ENCODE measurements at places on chromosomes 13 and 19.
A peak's percentile ranks its signal among the peaks of the same experiment; 100 is the strongest.

- no peak for DNase-seq
These were observed 347.8 kb downstream of the MZT1 start for GRCh38 chr13:72379581-72379980.

- no peak for DNase-seq
These were observed 36.1 kb upstream of the EIF3G start for GRCh38 chr19:10155839-10156238.

DNA sequence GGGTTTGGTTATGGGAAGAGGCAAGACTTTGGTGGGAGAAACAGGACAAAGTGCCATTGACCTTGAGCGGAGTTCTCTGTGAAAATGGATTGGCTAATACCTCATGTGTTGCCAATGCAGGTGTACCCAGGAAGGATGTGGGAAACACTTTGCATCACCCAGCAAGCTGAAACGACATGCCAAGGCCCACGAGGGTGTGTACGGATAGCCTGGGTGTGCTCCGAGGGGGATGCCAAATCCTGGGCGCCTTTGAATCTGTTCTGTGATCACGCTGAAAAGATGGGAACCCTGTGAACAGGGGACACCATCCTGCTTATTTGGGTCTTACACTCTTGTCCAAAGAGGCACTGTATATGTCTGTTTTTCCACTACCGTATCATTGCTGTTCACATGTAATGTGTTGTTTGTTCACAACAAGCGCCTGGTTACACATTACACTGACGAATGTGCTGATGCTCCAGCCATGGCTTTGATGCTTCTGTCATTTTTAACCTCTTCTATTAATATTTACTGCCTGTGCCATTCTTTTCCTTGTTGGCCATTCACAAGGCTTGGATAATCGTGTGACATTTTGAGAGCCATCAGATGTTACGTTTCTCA, 8.3 kb downstream of the GTF3A start:
- no peak for DNase-seq

DNA sequence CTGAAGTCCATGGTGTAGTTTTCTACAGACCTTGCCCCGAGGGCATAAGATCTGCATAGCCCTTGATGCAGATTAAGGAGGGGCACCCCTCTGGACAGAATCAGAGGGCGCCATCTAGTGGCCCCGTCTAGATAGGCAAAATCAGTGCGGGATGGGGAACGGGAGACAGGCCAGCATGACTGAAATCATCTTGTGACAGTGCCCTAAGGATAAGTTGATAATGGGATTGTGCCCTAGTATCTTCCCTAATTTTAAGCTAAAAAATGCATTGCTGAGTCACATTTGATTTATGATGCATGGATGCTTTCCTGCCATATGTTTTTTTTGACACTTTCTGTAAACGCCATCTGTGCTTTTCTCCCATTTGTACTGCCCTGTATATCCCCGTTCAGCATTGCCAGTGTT, 19.0 kb upstream of the GPI start:
- DNase-seq, result no peak

GRCh38 chr13:51125495-51126226, 14.6 kb upstream of the C13orf42 start:
- no peak for DNase-seq

- DNase-seq, result no peak
These were observed 683.1 kb upstream of the PRR20A start for GRCh38 chr13:56457535-56458190.

- DNase-seq, result no peak
These were observed 107.4 kb downstream of the LRCH1 start for GRCh38 chr13:46660416-46660815.

DNA sequence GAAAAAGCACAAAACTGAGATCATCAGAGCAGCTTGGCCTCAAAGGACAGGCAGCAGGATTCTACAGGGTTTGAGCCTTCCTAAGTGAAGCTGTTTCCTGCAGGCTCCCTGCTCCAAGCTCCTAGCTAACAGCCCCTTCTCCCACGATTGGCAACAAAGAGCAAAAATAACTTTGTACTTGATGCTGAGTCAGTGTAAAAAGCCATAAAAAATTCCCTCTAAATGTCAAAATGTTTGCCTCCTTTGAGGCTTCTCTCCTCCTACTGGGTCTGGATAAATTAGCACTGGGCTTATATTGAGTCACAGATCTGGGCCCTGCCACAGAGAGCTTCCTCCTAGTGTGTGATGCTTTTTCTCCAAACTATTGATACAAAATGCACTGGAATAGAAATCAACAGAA, 153.3 kb downstream of the TNFRSF19 start:
- no peak for DNase-seq

DNA sequence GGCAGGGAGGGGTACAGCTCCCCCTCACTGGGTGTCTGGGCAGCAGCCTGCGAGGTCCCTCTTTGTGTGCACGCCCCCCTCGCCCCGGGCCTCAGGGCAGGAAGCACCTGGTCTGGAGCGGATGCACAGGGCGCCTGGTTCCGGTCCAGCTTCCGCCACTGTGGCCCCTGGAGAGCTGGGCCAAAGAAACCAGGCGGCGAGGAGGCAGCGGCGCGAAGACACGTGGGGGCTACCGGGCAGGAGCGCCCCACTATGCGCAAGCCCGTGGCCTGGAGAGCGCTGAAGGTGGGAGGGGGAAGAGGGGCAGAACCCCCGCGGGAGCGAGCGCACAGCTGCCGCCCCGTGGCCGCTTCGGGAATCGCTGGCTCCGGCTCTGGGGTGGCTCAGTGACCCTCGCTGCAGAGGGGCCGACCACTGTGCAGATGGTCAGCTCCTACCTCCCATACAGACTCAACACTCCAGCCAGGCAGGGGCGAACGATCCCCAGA, 1.7 kb upstream of the LYL1 start:
- DNase-seq, result no peak

DNA sequence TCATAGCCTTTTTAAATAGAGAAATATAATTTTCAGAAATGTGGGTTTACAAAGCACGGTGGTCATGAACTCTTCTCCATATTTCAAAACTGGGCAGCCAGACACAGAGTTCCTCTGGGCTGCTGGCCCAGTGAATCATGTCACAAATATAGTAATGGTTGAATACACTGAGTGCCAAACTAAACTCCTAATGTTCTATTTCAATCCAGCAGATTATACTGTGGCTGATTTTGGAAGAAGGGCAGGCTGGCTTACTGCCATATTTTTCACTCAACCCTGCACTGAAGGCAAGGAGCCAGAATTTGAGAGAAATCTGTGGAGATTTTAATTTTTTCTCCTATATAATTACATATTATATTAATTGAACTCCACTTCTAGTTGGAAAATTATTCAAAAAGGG, 17.0 kb upstream of the PRR20A start:
- peak; percentile 19 for DNase-seq

- no peak for DNase-seq
These were observed 103.4 kb upstream of the POSTN start for GRCh38 chr13:37701972-37702371.

- DNase-seq, result no peak
These were observed 4.3 kb downstream of the HPN start for GRCh38 chr19:35045667-35046300.
